ENCODE measurements at places on chromosomes 6 and 20.

- DNase-seq = no peak
These were observed 118.4 kb upstream of the SLC2A12 start for GRCh38 chr6:134170844-134171243.

- DNase-seq = no peak
These were observed 139.4 kb downstream of the ID4 start for GRCh38 chr6:19976411-19977129.

DNA sequence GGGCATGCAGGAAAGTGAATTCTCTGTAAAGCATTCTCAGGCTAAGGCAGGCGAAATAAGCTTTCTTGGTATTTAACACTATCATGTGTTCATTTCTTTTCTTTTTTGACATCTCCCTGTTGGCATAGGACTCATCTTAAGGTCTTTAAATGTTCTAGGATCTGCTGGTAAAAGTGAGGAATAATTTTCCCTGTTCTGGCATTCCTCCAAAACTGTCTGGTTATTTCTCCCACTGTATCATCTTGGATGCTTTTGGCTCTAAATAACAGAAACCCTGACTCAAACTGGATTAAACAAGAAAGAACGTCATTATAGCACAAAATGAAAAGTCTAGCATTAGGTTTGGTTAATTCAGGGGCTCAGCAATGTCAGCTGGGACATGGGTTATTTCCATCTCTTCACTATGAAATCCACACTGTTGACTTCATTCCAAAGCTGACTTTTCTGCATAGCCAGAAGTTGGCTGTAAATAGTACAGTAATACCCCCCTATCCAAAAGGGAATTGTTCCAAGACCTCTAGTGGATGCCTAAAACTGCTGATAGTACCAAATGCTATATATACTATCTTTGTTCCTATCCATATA is 37.9 kb upstream of the SNAP25 start:
- no peak for DNase-seq

DNA sequence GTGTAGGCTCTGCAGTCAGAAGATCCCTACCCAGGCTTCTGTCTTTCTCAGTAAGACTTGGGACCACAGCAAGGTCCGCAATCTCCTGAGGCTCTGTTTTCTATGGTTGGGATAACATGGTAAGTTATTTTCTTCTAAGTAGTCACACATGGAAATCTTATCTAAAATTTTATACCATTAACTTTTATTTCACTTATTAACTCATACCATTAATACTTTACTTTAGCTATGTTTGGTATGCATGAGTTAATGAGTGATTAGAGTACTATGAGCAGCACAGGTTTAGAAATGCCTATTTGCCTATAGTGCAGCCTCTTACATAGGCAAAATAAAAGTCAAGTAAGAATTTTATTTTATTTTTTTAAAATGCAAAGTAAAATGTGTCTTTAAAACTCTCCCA is 27.2 kb downstream of the GINM1 start:
- no peak for DNase-seq

DNA sequence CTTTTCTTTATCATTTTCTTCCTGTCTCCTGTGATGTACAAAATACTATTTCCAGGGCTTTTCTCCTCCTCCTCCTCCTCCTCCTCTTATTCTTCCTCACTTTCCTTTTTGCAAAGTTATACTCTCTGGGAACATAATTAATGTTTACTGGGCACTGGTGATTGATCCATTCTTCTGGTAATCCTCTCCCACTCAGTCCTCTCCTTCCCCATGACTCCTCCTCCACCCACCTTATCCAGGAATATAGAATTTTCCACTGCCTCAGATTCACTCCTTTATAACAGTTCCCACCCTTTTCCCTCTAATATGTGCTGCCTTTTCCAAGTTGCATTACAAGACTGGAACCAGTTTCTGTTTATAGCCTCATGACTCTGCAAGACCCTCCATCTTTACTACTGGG is 62.5 kb upstream of the IYD start:
- no peak for DNase-seq

GRCh38 chr20:61449057-61449609 is 197.1 kb downstream of the CDH4 start:
- DNase-seq = no peak

GRCh38 chr6:157124485-157125254 is 198.6 kb downstream of the TMEM242 start:
- DNase-seq = no peak

- peak; percentile 66 for DNase-seq
These were observed 674 bp downstream of the NRSN1 start for GRCh38 chr6:24126586-24127192.

DNA sequence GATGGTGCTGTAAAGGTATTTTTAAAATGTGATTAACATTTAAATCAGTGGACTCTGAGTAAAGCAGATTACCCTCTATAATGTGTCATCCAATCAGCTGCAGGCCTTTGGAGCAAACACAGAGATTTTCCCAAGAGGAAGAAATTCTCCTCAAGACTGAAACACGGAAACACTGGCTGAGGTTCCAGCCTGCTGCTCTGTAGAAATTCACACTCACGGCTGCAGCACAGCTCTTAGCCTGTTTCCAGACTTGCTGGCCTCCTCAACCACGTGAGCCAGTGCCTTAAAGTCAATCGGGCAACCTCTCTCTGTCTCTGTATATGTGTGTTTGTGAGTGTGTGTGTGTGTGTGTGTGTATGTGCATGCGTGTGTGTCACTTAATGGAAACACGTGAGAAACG is 41.1 kb downstream of the PDE10A start:
- DNase-seq = no peak

DNA sequence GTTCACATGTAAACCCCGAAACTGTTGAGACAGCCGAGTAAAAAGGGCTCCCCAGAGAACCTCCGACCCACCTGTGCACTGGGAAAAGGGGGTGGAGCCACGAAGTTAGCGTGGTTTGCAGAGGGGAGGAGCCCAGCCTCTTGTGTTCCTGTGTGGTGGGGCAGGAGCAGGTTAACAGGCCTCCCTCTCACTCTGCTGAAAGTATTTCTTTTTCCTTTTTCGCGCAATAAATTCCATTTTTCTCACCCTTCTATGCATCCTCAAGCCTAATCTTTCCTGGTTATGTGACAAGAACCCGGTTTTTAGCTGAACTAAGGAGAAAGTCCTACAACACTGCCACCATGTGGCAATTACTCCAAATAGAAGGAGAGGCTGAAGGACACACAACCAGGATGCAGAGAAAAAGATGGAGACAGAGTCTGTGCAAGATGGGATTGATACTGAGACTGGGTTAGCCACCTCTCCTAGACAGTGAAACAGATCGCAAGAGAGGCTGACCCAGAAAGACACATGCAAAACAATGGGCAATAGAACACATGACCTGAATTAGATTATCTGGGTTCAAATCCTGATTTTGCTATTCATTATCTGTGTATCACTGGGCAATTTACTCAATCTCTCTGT is 168.7 kb upstream of the PRSS16 start:
- DNase-seq = peak; percentile 75
